ENCODE measurements at places on chromosomes 3 and 15. TPM values are rescaled to one million over a fixed set of nuclear protein-coding genes. Genes with fewer than 3 reads are reported as not detected.

The MAPKBP1 gene
- 14.9 TPM for total RNA-seq

The RHCG gene
- total RNA-seq, result 310 TPM

The SLC2A2 gene
- total RNA-seq, result under 0.01 TPM

The SYNM gene
- total RNA-seq, result 0.21 TPM

The ZNF501 gene
- total RNA-seq, result 2.8 TPM

The AMIGO3 gene
- total RNA-seq, result not detected

The PSTPIP1 gene
- total RNA-seq, result 0.72 TPM

The LTF gene
- total RNA-seq, result 0.43 TPM

The WDR5B gene
- total RNA-seq, result 3.2 TPM

The CHRNA7 gene
- total RNA-seq, result 0.21 TPM

The HTR3E gene
- not detected for total RNA-seq

The GABRA5 gene
- not detected for total RNA-seq

The ACOX2 gene
- under 0.01 TPM for total RNA-seq

The C3orf22 gene
- total RNA-seq, result not detected

The LIPH gene
- 3.9 TPM for total RNA-seq

The NTRK3 gene
- total RNA-seq, result under 0.01 TPM

The RASGRF1 gene
- not detected for total RNA-seq

The GOLGA8M gene
- not detected for total RNA-seq

The MUC20 gene
- total RNA-seq, result 1.7 TPM

The PIK3CB gene
- 15.3 TPM for total RNA-seq

The SAMMSON gene
- total RNA-seq, result not detected

The SLC28A1 gene
- total RNA-seq, result not detected

The NR1I2 gene
- not detected for total RNA-seq

The USP50 gene
- total RNA-seq, result not detected

The CYP1A1 gene
- total RNA-seq, result 3.4 TPM

The ARIH1 gene
- total RNA-seq, result 28.2 TPM

The GRK7 gene
- total RNA-seq, result not detected

The SPTBN5 gene
- total RNA-seq, result 0.43 TPM

The FBXW12 gene
- total RNA-seq, result not detected

The ACKR4 gene
- not detected for total RNA-seq

The GOLGA8S gene
- total RNA-seq, result not detected

The PCSK6 gene
- 1.7 TPM for total RNA-seq

The RETNLB gene
- total RNA-seq, result not detected

The CCR9 gene
- total RNA-seq, result not detected

The SOX14 gene
- not detected for total RNA-seq

The EPHA3 gene
- total RNA-seq, result under 0.01 TPM

The IQCB1 gene
- total RNA-seq, result 14.2 TPM

The C3orf49 gene
- not detected for total RNA-seq

The CDC25A gene
- total RNA-seq, result 4.3 TPM

The MESP2 gene
- 0.48 TPM for total RNA-seq

The P2RY14 gene
- under 0.01 TPM for total RNA-seq

The CILP gene
- total RNA-seq, result under 0.01 TPM

The TGM5 gene
- 0.21 TPM for total RNA-seq

The SEMA3G gene
- 1.7 TPM for total RNA-seq

Measured in tracheal epithelial cell (primary cell).